ENCODE measurements at places on chromosomes 1 and 21.

GRCh38 chr1:10638559-10639005, 157.9 kb downstream of the CASZ1 start:
- DNase-seq: no peak

- DNase-seq: no peak
Measured at GRCh38 chr1:40853885-40854170, 8.3 kb downstream of the CITED4 start.

GRCh38 chr1:228839656-228840055, 104.4 kb downstream of the RHOU start:
- no peak for DNase-seq

DNA sequence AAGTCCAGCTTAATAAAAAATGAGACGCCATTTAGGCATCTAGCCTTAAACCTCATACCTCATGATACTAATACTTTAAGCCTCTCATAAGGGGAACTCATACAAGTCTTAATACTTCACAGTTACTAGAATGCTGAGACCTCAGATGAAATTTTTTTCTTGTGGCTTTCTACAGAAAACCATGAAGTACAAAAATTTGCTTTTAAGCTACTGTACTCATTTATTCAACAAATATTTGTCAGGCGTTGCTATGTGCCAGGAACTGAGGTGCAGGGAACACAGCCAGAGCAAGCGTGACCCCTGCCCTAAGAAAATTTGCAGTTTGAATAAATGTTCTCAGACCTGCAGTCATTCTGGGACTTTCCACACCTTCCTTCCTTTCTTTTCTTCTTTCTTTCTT, 150.6 kb downstream of the MRPL39 start:
- DNase-seq: no peak

DNA sequence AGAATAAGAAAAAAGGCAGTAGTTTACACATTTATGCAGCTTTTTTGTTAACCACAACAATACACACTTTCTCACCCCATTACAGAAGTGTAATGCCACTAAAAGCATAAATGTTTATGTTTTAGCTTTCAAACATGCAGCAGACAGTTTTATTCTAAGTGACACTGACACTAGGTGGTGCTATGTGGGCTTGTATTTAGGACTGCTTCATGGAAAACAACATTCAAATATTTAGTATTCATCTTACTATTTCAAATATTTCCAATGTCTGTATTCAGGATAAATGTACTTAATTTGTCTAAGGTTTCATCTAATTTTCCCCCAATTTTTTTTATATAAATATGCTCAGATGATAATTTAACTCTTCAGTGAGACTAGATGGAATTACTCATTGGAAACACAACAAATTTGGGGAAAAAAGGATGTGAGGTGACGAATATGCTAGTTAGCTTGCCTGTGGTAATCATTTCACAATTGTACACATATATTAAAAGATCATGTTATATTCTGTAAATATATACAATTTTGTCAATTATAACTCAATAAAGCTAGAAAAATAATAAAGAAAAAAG, 71.4 kb downstream of the USP1 start:
- DNase-seq: no peak

Data from gastrocnemius medialis (tissue), 4 donors.